ENCODE measurements at places on chromosomes 12 and 14.

- DNase-seq, result peak; percentile 32
Measured at GRCh38 chr12:78473136-78473535, 391.4 kb upstream of the SYT1 start.

DNA sequence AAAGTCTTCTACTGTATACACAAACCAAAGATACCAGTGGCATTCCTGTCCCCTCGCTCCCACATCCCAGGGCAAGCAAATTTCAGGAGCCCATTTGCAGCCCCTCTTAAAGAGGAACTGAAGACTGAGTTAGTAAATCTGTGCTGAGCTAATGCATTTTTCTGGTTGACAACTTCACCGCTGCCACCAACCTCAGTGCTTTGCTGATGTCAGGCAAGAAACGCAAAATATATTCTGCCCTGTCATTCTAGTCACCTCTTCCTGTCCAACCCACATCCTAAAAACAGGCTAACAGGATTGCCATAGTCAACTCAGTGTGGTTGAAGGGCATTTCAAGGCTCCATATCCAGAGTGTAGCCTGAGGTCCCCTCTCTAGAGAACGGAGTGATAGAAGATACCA is 59.4 kb upstream of the FICD start:
- no peak for DNase-seq

DNA sequence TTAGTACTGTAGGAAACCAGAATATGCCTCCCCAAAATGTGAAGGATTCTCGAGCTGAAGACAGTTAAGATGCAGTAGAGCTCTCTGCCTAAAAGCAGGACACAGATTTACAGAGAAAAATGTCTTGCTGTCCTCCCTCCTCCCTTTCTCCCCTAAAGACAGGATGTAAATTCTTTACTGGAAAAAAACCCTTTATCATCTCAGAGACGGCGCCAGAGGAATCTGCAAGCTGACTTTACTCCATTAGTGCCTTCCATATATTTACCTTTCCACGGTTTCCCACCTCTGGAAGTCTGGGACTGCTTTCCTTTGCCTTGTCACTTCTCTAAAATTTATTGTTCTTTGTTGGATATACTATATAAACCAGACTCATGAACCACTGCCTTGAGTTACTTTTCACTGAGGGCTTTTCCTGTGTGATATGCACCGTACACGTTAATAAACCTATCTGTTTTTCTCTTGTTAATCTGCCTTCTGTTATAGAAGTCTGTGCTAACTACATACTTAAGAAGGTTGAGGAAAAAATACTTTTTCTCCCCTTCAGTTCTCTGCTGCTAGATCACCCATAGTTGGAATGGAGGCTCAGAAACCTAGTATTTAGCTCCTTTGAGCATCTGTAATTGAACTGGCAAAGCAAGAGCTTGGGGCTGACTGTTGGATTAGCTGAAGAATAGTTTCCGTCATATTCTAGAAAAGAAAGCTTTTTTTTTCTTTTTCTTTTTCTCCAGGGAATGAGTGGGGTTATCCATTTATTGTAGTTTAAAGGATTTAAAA is 99.9 kb downstream of the RAD51B start:
- DNase-seq, result peak; percentile 56

DNA sequence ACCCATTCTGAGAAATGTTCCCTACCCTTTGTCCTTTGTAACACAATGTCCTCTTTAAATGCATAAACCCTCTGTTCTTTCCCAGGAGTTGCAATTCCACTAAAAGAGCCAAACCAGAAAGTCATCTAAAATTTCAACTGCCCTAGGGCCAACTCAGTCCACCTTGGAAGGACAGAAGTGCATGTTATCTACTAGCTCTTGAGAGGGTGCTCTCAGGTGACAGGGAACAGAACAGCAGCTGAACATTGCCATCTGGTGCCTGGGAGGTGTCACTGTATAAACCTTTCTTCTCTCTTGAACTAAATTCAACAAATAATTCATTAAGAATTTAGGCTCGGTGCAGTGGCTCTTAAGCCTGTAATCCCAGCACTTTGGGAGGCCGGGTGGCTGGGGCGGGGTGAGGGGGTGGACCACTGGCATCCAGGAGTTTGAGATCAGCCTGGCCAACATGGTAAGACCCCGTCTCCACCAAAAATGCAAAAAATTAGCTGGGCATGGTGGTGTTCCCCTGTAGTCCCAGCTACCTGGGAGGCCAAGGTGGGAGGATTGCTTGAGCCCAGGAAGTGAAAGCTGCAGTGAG is 10.3 kb upstream of the FERMT2 start:
- DNase-seq, result peak; percentile 82

GRCh38 chr12:78470354-78471195 is 394.0 kb upstream of the SYT1 start:
- peak; percentile 42 for DNase-seq

GRCh38 chr12:39375206-39375808 is 67.6 kb downstream of the KIF21A start:
- no peak for DNase-seq

- DNase-seq, result no peak
Measured at GRCh38 chr14:23629832-23630396, 6.2 kb upstream of the DHRS2 start.

DNA sequence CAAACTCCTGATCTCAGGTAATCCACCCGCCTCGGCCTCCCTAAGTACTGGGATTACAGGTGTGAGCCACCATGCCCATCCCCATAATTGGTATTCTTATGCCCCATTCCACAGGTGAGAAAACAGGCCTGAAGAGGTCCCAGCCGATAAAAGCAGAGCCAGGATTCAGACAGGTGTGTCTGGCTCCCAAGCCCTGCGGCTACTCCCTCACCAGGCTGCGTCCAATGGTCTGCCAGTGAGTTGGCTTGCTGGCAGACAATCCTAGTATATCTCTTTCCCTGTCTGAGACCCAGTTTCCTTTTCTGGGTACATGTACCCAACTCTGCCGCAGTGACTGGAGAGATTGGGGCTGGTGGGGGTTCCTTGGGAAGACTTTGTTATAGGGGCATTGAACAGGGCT is 1.9 kb upstream of the TSPAN9 start:
- no peak for DNase-seq

- no peak for DNase-seq
Measured at GRCh38 chr12:33994857-33995808, 27.2 kb upstream of the ALG10 start.

DNA sequence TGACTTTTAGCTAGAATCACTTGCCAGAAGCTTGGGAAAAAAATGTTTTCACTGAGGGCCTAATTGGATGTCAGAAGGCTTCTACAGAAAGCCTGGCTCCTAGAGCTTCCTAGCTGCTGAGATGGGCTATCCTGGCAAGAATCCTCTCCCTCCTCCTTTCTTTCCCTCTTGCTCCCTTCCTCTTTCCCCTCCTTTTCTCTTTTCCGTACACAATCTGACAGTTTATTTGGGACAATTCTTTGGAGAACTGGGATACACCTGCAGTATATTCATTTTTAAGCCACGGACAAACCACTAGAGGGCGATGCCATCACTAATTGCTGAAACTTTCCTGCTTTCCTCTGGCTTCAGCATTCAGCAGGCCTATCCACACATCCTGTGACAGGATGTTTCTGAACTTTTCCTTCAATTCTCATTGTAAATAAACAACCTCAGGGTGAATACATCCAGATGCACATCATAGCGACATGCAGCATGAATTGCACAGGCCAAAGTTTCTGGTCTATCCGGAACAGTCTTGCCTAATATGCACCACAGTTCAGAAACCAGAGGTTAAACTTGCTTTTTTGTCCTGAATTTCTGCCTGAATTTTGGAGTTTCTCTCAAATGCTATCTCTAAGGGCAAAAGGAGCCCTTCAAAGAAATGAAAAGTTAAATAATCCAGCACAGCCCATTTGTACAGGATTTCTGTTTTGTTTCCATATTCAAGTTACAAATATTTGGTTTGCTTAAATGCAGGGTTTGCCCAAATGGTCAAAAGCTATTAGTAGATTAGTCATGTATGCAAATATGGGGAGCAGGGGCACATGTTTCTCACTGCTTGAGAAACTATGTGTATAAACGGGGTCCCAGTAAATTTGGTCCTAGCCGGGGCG is 142.8 kb downstream of the PAWR start:
- DNase-seq, result peak; percentile 66
